Activated effector memory CD4-positive, alpha-beta T cell treated with anti-CD3 and anti-CD28 coated beads, Interleukin-2, amount 50 U/mL, for 16 hours (primary cell): ENCODE measurements at places on chromosomes 7 and 10.
A peak's percentile ranks its signal among the peaks of the same experiment; 100 is the strongest.

DNA sequence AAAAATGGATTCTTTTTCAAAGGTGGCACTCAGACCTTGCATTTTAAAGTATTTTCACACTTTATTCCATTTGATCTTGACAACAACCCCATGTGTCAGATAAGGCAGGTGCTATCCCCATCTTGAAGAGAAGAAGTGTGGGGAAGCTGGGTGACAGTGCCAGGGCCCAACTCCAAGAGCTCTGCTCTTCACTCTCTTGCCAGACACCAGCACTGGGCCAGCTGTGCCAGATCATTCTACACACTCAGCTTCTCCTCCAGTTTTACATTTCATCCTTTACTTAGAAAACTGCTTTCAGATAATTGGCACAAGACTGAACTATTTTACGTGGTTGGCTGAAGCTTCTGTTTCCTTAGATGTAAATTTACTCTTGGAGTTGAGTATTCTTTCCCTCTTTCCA lies 64.4 kb downstream of the ENO4 start:
- no peak for DNase-seq

DNA sequence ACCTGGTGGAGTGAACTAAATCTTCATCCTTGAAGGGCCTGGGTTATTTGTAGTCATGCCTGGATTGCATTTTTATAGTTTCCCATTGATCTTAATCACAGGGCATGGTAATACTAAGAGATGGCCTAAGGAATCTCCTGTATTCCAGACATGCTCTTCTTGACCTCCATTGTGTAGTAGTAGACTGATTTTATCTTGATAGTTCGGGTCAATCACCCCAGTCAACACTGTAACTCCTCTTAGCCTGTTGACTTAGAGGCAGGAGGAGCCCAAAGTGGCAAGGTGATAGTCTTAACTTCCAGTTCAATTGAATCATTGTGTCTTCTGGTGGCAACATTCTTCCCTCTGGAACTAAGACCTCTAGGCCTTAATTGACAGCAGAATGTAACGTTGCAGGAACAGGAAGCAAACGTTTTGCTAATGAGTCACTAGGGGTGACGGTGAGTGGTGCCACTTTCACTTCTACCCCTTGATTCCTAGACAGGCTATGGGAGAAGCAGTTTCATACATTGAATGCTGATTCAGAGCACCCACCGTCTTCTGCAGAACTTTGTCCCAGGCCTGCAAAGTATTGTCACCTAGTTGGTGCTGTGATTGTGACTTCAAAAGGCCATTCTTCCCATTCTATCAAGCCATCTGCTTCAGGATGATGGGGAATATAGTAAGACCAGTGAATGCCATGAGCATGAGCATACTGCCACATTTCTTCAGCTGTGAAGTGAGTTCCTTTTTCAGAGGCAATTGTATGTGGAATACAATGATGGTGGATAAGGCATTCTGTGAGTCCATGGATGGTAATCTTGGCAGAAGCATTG lies 24.0 kb upstream of the PAPSS2 start:
- DNase-seq = no peak

GRCh38 chr7:4325732-4326131 lies 356.4 kb upstream of the FOXK1 start:
- DNase-seq = no peak

DNA sequence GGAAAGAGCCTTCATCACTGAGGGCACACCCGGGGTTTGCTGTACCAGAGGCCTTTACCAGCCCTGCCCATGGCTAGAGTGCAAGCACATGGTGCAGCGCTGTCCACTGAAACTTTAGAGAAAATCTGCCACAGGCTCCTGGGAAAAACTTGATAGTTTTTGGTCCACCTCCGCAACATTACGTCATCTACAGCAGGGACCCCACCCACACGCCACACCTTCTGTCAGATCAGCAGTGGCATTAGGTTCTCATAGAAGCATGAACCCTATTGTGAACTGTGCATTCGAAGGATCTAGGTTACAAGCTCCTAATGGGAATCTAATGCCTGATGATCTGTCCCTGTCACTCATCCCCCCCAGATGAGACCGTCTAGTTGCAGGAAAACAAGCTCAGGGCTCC lies 2.5 kb upstream of the ODAD2 start:
- no peak for DNase-seq

GRCh38 chr10:74787457-74787856 lies 38.9 kb upstream of the KAT6B start:
- no peak for DNase-seq

DNA sequence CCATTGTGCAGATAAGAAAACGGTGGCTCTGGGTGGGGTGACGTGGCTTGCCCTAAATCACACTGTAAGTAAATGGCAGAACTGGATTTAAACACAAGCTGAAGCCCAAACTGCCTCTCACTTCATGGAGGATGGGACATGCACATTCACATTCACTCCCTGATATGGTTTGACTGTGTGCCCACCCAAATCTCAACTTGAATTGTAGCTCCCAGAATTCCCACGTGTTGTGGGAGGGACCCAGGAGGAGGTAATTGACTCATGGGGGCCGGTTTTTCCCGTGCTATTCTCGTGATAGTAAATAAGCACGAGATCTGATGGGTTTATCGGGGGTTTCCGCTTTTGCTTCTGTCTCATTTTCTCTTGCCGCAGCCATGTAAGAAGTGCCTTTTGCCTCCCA lies 32.4 kb downstream of the CHST15 start:
- DNase-seq = no peak

DNA sequence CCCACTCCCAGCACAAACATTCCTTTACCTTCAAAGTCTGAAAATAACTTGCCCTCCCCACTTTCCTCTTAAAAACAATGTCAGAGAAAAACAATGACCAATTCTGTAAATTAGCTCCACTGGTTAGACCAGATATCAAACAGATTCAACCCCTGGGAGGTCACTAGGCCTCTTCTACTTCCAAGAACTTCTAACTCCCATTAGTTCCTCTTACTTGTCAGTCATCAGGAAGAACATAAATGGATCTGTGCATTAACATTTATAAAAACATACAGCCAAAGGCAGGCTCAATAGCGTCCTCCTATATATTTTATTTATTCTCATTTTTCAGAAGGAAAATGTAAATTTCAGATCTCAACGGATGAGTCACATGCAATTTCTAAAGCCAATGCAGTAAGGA lies 2.2 kb downstream of the ELAPOR2 start:
- DNase-seq = no peak

GRCh38 chr10:24814568-24815313 lies 91.1 kb upstream of the ARHGAP21 start:
- DNase-seq = no peak

- no peak for DNase-seq
These were observed 423.8 kb downstream of the GFRA1 start for GRCh38 chr10:115849197-115849596.

DNA sequence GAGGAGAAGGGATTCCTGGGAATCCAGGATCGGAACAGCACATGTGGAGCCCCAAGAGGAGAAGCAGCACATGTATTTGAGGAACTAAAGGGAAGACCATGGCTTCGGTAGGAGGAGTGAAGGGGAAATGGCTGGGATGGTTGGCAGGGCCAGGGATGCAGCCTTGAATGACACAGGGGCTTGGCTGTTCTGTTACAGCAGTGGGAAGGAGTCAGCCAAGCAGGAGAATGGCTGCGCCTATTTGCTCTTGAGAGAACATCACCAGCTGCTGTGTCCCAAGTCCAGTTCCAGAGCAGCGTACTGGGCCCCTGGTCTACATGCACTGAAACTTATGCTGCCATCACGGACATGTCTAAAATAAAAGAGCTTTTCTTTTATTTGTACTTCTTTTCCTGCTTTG lies 130.0 kb downstream of the PLPP4 start:
- no peak for DNase-seq

- DNase-seq = peak; percentile 72
These were observed 95.2 kb downstream of the CLEC2L start for GRCh38 chr7:139618482-139619366.

- DNase-seq = no peak
These were observed 59.8 kb downstream of the BTAF1 start for GRCh38 chr10:91983416-91983815.

DNA sequence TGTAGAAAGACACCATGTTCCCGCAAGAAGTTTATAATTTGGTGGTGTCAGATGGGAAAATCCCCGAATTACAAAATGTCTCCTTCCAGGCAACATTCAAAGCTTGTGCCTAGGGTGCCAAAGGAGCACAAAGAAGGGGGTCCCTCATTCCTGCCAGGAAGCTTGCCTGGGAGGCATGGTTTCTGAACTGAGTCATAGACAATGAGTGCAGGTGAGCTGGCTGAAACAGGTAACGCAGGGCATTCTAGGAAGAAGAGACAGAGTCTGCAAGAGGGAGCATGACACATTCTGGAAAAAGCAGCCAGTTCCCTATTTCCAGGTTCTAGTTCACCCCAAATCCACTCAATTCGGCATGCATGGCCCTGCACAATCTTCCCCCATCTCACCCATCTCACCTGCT lies 11.9 kb upstream of the CALU start:
- no peak for DNase-seq

DNA sequence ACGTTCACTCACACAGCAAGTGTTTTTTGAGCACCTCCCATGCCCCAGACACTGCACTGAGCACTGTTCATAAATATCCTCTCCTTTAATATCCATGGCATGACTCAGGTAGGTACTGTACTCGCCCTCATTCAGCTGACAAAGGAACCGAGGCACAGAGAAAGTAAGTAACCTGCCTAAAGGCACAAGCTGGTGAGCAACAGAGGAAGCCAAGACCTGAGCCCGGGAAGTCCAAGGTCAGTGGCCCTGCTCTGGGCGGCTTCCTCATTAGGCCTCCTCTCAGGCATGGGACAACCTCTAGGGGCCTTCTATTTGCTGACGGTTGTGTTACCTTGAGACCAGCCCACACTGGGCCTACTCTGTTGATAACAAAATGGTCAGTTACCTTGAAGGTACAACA lies 45.1 kb upstream of the EZH2 start:
- peak; percentile 21 for DNase-seq

DNA sequence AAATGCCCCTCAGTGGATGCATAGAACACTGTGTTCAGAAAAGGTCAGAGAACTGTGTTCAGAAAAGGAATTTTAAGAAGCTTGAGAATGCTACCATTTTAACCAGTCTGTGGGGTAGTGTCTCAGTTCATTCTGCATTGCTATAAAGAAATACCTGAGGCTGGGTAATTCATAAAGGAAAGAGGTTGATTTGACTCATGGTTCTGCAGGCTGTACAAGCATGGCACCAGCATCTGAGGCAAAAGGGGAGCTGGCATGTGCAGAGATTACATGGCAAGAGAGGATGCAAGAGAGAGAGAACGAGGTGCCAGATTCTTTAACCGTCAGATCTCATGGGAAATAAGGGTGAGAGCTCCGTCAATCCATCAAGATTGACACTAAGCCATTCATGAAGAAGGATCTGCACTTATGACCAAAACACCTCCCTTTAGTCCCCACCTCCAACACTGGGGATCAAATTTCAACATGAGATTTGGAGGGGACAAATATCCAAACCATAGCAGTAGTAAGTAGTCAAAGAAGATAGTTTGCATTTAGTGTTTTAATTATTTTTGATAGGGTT lies 119.8 kb downstream of the FAM107B start:
- no peak for DNase-seq

DNA sequence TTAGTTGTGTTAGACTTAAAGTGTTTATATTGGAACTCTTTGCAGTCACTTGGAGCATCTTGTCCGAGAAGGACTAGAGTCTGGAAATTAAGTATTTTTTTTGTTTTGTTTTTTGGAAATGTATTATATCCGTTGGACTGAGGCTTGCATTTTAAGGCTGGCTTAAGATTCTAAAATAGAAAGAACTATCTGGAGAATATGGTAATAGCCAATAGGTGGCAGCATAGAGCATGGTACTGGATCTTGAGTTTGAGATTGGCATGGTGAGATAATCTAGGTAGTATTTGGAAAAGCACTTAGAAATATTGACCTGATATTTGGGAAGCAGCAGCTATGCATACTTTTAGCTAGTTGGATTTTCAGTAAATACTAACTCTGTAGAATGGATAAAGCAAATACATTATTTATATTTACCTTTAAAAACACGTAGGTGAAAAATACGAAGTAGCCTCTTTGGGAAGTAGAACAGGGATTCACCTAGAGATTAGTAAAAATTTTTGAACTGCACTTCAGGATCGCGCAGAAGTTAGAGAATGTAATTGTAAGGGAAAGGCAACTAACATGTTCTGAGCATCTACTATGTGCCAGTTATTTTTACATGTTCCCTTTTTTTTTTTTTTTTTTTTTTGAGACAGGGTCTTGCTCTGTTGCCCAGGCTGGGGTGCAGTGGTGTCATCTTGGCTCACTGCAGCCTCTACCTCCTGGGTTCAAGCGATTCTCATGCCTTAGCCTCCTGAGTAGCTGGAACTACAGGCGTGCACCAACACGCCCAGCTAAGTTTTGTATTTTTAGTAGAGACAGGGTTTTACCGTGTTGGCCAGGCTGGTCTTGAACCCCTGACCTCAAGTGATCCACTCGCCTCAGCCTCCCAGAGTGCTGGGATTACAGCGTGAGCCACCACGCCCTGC lies 78.6 kb downstream of the LCOR start:
- DNase-seq = no peak

GRCh38 chr7:31788883-31789680 lies 102.1 kb downstream of the PPP1R17 start:
- DNase-seq = no peak

DNA sequence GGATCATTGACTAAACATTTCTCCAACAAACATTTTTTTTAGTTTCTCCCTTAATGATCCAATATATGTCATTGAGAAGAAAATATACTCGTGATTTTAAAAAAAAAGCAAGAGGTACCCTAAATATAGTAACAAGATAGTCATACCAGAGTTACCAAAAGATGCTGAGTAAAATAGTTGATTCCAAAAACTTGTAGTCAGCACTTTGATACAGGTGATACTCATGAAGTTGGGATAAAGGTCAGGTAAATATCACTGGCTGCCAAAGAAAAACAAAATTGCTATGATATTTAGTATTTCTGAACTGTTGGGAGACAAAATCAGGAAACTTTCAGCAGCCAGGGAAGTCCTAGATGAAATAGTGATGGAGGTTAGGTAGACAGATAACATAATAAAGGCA lies 225.3 kb downstream of the DYNC1I1 start:
- no peak for DNase-seq

GRCh38 chr7:66919304-66919703 lies 1.7 kb upstream of the TMEM248 start:
- no peak for DNase-seq

DNA sequence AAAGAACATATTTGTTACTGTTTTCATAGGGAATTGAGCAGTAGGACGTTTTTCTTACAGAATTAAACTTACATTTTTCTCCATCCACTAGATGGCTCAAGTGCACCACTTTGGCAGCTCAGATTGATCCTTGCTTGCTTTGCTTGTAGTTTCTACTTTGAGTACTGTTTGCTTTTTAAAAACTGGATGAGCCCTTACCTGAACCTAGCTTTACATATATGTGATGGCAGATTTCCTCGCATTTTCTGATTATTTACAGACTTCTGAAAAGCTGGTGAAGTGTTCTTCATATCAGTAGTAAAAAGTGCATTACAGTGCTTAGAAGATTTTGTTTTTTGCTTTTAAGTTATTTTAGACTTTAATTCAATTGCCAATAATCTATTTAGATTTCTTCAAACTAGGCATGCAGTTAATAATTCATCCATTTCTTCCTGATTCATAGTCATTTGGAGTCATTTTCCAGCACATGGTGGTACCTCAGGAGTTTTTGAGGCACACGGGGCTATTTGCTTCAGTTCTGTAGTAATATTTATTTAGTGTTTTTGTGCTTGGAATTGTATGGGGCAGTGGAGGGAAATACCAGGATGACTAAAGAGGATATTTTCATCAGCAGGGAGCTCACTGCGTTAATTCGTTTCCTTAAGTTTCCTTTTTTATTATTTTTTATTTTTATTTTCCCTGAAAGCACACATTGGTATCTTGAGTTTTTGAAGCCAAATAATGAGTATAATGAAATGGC lies 57.3 kb downstream of the MAPK8 start:
- DNase-seq = no peak

GRCh38 chr10:77872947-77873535 lies 53.5 kb downstream of the DLG5 start:
- no peak for DNase-seq
